ENCODE measurements at places on chromosomes 16 and 17. TPM values are rescaled to one million over a fixed set of nuclear protein-coding genes. Genes with fewer than 3 reads are reported as not detected.

SLC5A11 gene
- total RNA-seq: not detected

CCL17 gene
- not detected for total RNA-seq

HOXB2 gene
- total RNA-seq: 3.0 TPM

PPL gene
- 50.1 TPM for total RNA-seq

LGALS9B gene
- not detected for total RNA-seq

KRT25 gene
- total RNA-seq: not detected

LLGL2 gene
- 21.2 TPM for total RNA-seq

All from MCF 10A (cell line).